ENCODE measurements at places on chromosomes 2 and 18.

DNA sequence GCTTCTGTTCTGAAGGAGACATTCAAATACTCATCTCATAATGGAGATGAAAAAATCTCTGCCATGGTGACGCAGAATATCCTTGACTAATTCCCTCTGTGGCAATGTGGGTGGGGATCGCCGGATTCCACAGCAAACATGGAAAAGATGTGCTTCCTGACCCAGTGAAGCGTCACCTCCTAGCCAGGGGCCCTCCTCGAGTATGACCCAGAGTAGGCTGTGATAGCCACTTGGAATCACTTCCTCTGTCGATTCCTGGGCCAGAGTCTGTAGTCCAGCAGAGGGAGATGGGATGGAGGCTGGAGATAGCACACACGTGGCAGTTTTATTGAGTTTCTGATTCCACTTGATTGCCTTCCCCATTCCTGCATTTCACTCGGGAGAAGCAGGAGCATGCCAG lies 36.8 kb downstream of the DRC1 start:
- no peak for DNase-seq

DNA sequence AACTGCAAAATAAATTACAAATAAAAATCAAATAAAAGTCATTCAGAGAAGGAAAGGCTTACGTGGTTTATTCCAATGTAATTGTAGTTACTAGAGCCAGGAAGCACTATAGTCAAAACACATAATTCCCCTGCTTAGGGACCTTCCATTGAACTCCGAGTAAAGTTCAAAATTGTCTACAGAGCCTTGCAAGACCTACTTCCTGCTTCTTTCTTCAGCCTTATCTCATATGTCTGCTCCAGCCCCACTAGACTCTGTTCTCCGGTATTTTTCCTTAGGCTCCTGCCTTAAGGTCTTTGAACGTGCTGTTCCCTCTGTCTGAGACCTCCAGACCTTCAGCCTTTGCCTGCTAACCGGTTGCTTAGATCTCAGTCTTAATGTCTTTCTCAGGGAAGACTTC lies 104.3 kb downstream of the ARL6IP6 start:
- no peak for DNase-seq

DNA sequence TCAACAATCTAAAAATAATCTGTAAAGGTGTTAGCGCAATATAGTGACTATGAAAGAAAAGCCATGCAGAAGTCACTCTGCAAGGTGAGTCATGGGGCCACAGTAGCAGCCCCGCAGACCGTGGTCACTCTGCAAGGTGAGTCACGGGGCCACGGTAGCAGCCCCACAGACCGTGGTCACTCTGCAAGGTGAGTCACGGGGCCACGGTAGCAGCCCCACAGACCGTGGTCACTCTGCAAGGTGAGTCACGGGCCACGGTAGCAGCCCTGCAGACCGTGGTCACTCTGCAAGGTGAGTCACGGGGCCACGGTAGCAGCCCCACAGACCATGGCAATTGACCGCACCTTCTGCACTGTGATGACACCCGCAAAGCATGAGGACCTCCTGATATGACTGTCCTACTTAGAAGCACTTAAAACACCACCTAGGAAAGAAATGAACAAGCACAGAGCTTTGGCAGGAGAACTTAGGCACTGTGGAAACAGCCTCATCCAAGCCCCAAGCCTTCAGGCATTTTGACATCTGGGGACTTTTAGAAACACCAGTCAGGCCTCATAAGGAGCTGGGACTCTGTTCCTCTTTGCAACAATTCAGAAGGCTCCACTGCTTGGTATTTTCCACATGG lies 70.1 kb downstream of the LDLRAD4 start:
- no peak for DNase-seq

GRCh38 chr2:64349131-64349530 lies 104.8 kb upstream of the LGALSL start:
- DNase-seq: no peak

DNA sequence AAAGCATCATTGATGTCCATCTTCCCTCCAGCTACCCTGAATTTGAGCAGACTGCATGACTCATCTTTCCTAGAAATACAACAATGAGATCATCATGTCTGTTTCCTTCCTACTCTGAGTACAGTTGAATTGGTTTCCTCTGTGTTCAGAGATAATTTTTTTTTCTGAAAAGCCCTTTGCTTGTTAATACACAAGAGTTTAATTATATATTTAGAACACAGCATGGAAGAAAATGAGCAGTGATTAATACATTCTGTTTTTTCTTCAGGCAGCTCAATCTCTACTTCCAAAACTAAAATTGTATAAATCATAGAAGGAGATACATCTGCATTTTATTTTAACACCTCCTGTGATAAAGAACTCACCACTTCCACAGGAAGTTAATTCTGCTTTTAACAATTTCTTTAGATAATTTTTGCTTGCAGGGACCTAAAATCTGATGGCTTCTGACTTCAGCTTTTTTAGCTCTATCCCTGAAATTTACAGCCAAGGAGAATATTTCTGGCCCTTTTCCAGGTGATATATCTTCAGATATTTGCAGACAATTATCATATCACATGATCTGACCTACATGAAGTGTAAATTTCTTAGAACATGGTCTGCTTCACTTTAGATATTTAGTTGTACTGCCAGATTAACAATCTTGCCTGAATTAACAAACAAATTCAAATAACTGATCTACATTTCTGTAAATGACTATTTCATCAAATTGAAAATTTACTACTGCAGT lies 249.0 kb downstream of the TRIB2 start:
- DNase-seq: no peak

- no peak for DNase-seq
Measured at GRCh38 chr18:28045880-28046279, 131.1 kb downstream of the CDH2 start.

DNA sequence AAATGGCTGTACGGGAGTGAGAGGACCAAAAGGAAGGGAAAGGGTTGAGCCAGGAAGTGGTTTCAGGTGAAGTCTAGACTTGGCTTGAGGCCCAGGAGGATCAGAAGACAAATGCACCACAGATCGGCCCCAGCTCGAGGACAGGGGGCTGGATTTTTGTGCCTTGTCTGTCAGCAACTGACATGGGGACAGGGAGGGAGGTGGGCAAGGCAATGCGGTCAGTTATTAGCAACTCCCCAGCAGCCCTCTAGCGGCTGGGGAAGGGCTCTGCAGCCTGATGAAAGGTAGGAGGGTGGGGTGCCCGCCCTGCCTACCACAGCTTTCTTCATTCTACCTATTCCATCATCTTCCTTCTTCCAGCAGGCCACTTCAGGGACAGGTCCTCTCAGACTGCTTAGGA lies 50.0 kb downstream of the CPO start:
- DNase-seq: no peak

- DNase-seq: no peak
Measured at GRCh38 chr2:20682167-20682920, 15.4 kb downstream of the GDF7 start.

DNA sequence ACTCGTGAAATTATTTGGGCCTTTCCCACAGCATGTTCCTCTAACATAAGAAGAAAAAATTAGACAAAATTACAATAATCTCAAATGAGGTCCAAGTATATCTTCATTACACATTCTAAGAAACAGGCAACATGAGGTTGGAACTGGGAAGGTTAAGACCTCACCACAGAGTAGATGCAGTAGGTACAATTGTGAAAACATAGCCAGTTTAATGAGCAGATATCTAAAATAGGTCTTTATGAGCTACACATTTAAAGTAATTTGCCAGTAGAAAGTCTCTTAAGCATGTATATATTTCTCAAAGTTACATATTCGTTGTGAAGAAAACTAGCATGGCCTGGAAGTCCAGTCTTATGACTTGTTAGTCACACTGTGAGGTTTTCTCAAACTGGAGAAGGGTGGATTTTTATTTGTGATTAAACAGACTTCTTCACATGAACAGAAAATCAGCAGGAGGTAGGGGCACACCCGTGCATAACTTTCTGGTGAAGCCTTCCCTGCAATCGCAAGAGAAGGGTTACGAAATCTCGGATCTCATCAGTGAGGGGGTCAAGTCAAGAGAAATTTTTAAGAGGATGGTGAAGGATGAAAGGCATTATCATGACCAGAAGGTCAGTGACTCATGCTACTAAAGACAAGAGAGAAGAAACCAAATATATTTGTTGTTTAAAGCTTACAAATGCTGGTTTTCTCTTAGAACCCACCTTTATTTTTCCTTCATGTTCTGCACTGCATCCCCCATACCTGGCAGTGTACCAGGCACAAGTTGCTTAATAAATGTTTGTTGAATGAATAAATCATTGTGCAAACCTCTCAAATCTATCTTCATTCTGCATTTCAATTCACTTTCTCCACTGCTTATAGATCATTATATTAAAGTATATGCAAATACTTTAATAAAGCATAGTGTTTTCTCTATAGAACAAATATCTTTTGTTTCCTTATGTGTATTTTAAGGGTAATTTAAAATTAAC lies 5.1 kb upstream of the RAB27B start:
- peak; percentile 89 for DNase-seq

DNA sequence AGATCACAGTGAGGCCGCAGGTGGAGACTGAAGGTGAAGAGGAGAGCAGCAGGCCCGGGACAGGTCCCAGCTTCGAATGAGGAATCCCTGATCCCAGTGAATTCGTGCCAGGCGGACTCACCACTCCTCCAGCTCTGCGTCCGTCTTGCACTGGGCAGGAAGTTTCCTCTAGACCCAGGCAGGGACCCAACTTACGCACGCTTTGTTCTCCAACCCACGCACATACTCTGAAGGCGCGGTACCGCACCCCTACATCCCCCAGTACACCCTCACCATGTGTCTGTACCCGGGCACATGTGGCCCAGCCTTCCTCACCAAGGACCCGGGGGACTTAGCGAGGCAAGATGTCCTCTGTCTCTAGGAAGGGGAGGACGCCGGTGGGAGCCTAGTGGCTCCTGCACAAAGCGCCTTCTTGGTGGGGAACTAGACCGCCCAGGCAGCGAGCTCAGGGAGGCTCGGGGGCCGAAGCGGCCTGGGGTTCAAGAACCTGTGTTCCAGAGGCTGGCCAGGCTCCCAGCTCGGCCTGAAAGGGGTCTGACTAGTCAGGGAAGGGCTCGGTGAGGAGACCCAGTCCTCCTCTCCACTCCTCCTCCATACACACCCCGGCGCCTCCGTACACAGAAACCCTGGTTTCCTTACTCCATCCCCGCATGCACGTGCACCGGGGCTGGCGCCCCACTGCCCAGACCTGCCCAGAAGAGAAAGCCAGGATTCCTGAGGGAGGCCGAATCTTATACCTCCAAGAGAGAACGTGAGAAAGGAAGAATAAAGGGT lies 38.3 kb upstream of the ATP6V1B1 start:
- DNase-seq: no peak

- no peak for DNase-seq
Measured at GRCh38 chr18:24293254-24293653, 104.4 kb downstream of the OSBPL1A start.

DNA sequence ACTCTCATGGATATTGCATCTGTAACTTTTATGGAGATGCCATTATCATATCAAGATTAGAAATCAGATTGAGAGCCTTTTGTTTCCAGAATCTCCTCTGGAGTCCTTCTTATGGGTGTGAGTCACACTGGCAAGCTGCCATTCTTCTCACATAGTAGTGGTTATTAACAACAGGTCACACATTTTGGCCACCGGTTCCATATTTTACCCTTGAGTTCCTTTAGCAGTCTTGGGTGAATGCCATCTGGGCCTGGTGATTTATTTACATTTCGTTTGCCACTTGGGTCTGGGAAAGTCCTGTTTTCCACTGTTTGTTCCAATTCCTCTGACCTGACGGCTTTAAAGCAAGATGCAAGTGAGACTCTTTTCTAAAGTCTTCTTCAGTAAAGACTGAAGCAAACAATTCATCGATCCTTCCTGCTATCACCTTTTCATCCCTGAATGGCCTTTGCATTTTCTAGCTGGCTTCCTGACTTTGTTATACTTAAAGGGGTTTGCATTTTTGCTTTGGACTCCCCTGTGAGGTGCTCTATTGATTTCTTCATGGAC lies 80.5 kb upstream of the CAVIN2 start:
- peak; percentile 70 for DNase-seq

- DNase-seq: no peak
Measured at GRCh38 chr2:7025082-7025481, 107.9 kb downstream of the RNF144A start.

DNA sequence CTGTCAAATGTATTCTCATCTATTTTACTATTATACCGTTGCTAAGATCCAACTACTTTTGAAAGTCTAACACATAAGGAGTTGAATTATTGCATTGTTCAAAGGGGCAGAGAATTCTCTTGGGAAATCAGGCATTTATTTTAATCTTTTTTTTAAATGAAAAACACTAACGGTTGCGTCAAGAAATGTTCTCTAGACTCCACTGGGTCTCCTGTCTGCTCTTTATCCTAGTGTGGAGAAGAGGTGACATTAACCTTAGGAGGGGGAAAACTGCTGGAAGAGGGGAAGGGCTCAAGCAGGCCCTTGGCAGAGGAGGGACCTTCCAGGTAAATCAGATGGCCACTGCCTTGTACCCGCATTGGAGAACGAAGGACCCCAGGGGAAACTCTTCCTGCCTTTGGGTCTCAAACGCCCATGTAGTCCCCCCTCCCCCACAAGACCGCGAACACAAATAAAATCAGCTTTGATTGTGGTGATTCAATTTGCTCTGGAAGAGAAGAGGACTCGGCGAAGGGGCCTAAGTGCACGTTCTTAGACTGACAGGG lies 1.1 kb upstream of the APCDD1 start:
- no peak for DNase-seq

DNA sequence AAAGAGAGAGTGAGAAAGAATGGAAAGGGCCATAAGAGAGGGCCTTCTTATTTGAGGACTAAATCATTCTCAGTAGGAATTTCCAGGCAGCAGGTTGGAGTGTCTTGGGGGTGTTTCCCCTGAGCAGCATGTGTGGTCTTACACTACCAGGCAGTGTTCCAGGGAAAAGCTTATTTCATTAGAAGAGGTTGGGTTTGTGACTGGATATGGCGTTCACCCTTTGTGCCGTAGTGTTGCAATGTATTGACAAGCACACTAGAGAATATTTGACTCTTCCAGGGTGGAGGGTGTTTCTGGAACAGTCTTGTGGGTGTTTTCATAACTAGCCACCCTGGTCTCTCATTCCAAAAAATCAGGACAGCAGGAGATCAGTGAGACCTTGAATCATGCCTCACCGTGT lies 105.5 kb downstream of the NRP2 start:
- no peak for DNase-seq

DNA sequence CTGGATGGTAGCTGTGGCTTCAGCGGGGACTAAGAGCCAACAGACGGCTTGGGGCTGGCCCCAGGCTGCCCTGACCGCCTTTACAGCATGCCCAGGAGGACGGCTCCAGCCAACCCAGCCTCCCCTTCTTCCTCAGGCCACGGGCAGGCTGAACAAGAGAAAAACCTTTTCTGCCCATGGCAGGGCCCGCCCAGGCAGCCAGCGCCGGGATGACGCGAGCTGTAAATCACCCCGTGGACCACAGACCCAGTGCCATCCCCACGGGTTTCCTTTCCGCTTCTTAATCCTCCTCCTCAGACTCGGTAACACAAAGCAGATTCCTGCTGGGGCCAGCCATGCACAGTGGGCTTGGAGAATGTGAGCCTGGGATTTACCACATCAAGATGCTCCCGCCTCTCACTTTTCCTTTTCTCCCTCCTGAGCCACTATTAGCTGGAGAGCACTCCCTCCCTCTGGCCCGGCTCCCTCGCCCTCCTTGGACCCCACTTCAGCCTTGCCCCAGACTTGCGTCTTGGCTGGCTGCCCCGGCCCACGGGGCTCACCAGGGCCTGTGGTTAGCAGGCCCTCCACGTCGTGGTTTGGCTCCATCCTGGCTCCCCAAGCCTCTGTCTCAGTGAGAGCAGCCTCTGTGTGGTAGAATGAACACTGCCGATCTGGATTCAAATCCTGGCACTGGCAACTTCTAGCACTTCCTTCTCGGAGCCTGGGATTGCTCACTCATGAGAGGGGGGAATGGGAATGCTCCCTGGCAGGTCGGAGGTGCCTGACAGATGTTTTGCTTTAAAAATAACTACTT lies 31.4 kb downstream of the ATOH8 start:
- DNase-seq: peak; percentile 58

- no peak for DNase-seq
Measured at GRCh38 chr2:104572834-104573233, 281.1 kb upstream of the POU3F3 start.
